Occipital lobe (tissue), 3 donors: ENCODE measurements at places on chromosomes 6 and 20. TPM values are rescaled to one million over a fixed set of nuclear protein-coding genes. Genes with fewer than 3 reads are reported as not detected.

DNA sequence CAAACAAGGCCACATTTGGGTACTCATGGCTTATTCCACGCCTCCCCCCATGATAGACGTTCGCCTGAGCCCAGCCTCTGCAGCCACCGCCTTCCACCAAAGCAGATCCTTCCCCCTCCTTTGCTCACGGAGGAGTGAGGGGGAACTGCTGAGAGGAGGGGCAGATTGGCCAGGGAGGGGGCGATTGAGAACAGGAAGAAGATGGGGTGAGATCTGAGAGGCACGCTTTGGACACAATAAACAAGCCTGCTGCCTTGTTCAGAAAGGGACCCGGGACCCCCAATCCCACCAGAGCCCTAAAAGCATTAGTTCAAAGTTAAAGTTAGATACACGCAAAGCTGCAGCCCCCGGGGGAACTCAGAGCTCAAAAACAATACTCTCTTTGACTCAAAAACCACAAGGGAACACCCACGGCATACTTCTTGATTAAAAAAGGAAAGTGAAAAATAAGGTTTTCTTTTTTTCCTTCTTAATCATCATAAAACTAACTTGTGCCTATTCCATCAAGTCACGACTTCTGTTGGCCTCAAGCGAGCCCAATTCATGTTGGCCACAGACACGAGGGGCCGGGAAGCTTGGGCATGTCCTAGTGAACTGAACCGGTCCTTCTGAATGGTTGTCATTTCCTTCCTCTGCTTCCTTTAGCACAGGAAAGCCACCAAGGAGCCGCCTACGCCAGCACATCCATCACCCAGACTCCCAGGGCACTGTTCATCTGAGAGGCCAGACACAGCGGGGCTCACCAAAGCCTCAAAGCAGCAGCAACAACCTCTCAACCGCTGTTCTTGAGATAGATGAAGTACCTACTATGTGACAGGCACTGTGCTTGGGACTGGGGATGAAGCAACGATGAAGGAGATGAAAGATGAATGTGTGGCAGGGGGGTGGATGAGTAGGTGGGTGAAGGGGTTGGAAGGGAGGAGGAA is 44.7 kb downstream of the NFATC2 start:
- DNase-seq = no peak

DNA sequence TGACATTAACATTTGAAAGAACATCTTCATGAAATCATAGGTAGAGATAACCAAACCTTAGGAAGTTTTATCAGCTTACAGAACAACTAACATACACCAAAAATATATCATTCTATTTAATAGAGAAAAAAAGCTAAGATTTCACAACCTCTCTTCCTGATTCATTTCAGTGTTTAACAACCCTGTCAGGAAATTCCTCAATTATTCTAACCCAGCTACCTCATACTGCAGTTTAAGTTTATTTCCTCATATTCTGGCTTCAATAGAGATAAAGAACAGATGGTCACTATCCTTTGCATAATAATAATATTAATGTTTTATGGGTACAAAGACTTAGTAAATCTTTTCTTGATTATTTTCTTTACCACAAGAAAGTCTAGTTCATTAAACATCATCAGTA is 112.9 kb upstream of the HSF2 start:
- DNase-seq = no peak

GRCh38 chr6:100121854-100122609 is 128.0 kb upstream of the MCHR2 start:
- no peak for DNase-seq

Gene PKHD1
- under 0.01 TPM for total RNA-seq

DNA sequence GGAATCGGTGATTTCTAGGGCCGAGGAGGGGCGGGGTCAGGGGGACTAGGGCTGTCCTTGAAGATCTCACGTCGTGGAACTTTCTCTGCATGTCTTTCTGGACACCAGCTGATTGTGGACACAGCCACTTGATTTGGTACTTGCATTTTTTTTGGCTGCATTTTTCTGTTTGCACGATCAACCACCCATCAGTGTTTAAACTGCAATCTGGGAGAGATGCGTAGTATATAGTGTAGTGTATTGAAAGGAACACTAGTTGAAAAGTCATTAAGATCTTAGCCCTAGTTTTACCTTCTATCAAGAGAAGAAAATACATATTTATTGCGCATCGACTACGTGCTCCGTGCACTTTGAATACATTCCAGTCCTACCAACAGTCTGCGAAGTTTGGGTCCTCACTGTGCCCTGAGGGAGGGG is 657 bp downstream of the NT5DC1 start:
- DNase-seq = no peak

- DNase-seq = no peak
Observed at GRCh38 chr6:66699385-66699784, 992.4 kb upstream of the EYS start.

- no peak for DNase-seq
Observed at GRCh38 chr6:20566109-20566508, 31.9 kb downstream of the CDKAL1 start.

DNA sequence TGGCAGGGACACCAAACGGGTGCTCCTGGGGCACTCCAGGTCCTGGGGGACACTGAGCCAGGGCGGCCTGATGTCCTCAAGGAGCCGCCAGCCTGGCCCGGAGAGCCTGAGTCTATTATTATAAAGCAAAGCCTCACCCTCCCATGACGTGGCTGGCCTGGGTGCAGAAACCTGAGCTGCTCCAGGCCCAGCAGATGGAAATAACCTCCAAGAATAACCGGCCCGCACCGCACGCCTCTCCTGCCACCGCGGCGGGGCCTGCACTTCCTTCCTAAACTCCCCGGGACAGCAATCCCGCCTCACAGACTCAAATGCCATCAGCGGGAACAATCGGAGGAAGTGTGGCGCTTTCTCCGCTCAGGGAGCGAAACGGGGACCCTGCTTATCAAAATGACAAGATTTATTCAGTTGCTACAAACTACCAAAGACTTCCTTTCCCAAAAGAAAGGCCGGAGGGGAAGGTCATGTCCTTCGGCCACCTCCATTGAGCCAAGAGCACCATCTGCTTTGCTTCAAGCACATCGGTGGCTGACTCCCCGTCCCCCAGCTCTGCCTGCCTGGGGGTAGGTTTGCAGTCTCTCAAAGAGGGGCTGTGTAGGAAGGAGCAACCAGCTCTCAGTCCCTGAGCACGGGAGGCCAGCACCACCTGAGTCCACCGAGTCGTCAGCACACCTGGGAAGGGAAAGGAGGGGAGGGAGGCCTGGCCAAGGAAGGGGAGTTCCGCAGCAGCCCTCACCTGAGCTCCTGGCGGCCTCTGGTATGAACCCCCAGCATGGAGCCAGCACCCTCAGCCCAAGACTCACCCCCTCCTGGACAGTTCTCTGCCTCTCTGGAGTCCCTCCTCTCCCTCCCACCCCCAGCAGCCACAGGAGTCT is 78.6 kb upstream of the QKI start:
- no peak for DNase-seq

- no peak for DNase-seq
Observed at GRCh38 chr6:167524261-167525111, 199.6 kb downstream of the TTLL2 start.

Gene PLN
- 0.47 TPM for total RNA-seq

Gene OR2B6
- total RNA-seq = not detected

DNA sequence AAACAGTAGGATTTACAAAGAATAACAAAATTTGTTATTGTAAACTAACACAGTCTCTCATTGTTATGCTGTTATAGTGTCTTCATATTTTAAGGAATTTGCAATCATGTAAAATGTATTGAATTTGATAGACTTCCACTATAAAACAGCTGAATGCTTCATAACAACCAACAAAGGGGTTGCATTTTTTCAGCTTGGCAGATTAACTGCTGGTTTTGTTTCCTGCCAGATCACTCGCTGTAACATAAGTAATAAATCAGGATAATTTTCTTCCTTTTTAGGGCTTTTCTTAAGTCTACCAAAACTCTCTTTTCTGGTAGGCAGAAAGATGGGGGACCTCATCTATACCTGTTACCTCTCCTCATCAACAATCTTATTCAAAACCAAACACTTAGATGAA is 169.8 kb downstream of the SAMD5 start:
- DNase-seq = no peak

DNA sequence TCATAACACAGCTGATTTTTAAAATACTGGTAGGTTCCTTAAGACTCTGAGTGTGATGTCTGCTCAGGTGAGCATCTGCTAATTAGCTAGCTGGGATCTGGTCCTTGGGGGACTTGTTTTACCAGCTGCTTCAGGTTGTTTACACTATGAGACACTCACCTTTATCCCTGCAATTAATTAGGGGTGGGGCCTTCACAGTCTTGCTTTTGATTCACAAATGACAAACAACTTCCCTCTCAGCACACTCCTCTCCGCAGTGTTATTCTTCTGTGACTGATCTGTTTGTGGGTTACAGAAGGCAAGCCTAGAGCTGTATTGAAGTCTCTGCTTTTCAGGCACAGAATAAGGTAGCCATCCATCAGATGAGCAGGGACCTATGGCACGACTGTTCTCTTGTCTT is 62.0 kb upstream of the CD83 start:
- no peak for DNase-seq

Gene SCRT2
- 2.0 TPM for total RNA-seq

DNA sequence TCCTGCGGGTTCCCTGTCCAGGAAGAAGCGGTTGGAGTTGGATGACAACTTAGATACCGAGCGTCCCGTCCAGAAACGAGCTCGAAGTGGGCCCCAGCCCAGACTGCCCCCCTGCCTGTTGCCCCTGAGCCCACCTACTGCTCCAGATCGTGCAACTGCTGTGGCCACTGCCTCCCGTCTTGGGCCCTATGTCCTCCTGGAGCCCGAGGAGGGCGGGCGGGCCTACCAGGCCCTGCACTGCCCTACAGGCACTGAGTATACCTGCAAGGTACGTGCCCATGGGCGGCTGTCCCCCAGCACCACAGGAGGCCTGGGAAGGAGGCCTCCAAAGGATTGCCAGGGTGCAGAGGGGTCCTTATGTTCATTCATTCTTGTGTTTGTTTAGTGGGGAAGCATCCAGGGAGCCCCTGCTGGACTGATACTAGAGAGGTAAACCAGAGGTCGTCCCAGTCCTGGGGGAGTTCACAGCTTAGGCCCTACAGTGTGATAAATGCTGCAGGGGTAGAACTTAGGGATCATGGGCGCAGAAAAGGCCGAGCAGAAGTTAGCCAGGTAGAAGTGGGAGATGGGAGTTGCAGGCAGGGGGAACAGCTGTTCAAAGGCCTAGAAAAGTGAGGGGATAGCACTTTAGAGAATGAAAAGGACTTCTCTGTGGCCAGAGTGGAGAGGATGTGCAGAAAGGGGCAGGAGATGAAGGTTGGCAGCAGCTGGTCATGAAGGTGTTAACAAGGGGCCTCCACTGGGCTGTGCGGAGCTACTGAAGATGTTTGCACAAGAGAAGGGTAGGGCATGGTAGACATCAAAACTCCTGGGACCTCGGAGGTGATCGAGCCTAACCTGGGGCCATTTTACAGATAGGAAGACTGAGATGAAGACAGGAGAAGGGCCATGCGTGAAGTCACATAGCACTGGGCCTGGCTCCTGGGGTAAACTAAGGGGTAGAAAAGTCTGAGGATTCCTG is 7.8 kb downstream of the TRIB3 start:
- no peak for DNase-seq

Gene GPR63
- 27.9 TPM for total RNA-seq

GRCh38 chr6:152161501-152161900 is 354.0 kb downstream of the ESR1 start:
- no peak for DNase-seq

Gene HAO1
- total RNA-seq = not detected

GRCh38 chr6:158011980-158012566 is 30.4 kb downstream of the SYNJ2 start:
- no peak for DNase-seq

Gene ROMO1
- 57.4 TPM for total RNA-seq

- no peak for DNase-seq
Observed at GRCh38 chr6:116475141-116475540, 14.0 kb downstream of the CALHM6 start.

Gene ELOVL5
- total RNA-seq = 54.1 TPM

DNA sequence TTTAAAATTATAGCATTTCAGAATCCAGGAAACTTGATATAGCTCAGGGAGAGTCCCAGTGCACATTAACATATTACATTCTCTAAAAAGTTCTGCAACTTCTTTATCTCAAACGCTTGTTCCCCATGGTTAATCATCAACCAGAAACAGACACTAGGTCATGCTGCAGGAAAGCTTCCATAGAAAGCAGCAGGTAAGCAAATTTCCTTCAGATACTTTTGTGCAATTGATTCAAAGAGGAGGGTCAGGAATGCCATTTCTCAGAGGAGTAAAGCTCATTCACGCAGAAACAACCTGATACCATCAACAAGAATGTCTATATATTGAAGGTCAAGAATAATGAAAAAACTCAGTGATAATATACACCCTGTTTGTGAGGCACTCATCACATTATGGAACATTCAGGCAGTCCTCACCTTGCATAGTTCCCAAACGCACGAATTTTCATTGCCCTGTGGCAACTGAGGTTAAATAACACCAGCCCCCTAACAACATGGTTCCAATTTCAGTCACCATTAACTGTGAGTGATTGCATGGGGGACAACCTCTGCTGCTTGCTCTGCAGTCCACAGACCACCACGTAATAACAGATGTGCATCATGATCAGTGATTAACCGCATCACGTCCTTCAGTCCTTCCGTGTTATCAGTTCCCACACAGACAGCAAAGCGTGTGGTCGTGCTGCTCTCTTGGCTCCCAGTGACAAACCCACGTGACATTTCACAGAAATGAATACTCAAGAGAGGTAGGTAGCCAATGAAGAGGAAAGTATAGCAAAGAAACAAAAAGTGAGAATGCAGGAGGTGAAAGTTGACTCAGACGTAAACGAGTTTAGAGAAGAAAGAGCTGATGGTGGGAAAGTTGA is 95.7 kb downstream of the LY86 start:
- no peak for DNase-seq

Gene C6orf141
- total RNA-seq = 1.2 TPM

DNA sequence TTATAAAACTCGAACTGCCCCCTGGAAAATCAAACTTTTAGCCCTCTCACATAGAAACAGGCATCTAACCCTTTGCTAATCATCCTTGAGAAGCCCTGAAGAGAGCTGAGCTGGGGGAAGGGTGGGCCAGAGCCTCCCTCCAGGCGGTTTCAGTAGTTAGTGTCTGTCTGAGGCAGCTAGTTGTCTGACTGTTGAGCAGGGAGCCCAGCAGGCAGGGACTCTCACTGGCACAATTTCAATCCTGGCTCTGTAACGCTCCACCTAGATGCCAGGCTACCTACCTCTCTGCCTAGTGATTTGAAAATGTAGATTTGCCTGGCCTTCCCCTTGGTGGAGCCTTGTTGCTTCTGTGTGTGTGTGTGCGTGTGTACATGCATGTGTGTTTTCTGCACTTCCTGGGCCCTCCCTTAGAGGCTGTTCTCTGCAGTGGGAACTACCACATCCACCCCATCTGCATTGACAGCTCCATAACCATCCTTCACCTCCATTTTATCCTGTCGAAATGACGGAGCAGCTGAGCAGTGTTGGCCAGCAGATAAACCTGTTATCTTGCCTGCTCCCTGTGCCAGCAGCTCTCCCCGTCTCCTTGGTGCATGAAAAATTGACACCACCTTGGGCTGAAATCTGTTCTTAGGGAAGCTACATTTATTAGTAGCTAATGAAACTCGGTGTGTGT is 69.6 kb upstream of the VSTM2L start:
- no peak for DNase-seq

- DNase-seq = no peak
Observed at GRCh38 chr6:80454197-80454596, 347.7 kb downstream of the BCKDHB start.

- no peak for DNase-seq
Observed at GRCh38 chr6:26284537-26285142, 80.4 kb upstream of the BTN3A2 start.

GRCh38 chr6:138036111-138036510 is 71.1 kb downstream of the PERP start:
- DNase-seq = no peak

Gene GCNT2
- total RNA-seq = 14.8 TPM

Gene RNF182
- 73.6 TPM for total RNA-seq

GRCh38 chr6:15483060-15483459 is 179.8 kb downstream of the DTNBP1 start:
- DNase-seq = no peak
